CD4-positive, alpha-beta T cell treated with Interleukin-12 subunit alpha and Interleukin-12 subunit beta, for 1 hour (primary cell): ENCODE measurements at places on chromosomes 4 and X.

DNA sequence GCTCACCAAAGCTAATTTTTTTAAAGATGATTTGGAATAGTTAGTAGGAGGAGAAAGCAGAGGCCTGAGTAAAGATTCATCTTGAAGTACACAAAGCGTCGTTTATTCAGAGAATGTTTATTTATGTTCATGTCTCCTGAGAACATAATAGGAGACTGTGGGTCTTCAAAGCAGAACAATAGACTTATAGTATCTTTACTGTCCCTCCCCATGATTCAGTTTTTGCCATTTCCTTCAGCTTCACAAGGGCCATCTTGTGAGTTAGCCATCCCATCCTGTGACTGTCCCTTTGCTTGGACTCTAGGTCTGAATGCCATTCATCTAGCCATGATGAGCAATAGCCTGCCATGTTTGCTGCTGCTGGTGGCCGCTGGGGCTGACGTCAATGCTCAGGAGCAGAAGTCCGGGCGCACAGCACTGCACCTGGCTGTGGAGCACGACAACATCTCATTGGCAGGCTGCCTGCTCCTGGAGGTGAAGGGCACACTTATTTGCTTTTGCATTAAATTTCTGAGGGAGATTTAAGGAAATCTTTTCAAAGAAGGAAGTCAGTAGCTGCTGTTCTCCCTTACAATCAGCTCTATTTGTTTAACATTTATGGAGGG is 105.8 kb downstream of the NFKB1 start:
- DNase-seq: no peak

GRCh38 chr4:76233083-76233482 is 18.4 kb upstream of the FAM47E start:
- DNase-seq: no peak

GRCh38 chr4:163613383-163613782 is 118.9 kb downstream of the TMA16 start:
- no peak for DNase-seq

DNA sequence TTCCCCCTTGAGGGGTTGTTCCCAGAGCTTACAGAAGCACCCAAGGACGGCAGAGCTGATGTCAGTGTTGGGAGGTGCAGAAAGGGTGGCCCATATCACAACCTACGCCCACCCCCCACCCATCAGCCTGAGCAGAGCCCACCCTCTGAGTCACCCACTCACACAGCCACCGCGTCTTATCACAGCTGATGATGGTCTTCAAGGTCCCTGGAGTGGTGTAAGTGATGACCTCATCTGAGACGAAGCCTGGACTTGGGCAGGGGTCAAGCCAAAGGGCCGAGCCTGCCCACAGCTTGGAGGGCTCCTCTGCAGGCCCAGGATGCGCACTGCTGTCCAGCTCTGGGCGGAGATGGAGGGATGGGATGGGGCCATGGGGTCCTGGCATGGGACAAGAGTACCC is 3.0 kb upstream of the HTRA3 start:
- no peak for DNase-seq

DNA sequence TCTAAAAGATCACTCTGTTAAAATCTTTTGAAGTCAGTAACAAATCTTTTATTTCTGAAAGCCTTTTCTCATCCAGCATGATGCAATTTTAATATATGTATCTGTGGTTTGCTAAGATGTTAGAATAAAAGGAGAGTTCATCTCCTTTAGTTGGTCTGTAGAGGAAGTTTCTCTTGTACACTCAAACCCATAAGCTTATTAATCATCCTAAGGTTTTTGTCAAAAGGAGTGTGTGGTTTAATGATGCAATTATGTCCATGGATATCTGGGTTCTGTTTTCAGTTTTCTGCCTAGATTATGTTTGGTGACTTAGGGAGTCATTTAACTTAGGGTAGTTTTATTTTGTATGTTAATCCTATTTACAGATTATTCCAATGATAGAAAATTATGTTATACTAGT is 52.1 kb upstream of the NDST4 start:
- DNase-seq: no peak

- DNase-seq: no peak
Observed at GRCh38 chr4:113469023-113469390, 292.5 kb downstream of the CAMK2D start.

GRCh38 chr4:88757067-88757466 is 59.4 kb upstream of the NAP1L5 start:
- DNase-seq: no peak

- DNase-seq: no peak
Observed at GRCh38 chr4:41670982-41671381, 77.5 kb downstream of the PHOX2B start.

DNA sequence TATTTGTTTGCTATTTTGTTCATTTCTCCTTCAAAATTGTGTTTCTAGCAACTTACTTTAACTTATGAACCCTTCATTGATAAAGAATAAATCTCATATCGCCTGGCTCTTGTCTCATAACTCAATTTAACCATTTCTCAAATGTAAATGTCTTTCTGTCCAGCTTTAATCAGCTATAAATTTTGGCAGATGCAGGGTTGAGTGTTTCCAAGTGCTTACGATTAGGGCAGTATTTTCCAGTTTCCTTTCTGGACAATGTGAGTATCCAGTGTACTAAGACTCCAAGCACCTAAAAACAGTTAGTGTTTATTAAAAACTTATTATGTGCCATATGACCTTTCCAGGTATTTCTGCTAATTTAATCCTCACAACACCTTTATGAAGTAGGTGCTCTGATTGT is 218.6 kb upstream of the GK2 start:
- DNase-seq: no peak

DNA sequence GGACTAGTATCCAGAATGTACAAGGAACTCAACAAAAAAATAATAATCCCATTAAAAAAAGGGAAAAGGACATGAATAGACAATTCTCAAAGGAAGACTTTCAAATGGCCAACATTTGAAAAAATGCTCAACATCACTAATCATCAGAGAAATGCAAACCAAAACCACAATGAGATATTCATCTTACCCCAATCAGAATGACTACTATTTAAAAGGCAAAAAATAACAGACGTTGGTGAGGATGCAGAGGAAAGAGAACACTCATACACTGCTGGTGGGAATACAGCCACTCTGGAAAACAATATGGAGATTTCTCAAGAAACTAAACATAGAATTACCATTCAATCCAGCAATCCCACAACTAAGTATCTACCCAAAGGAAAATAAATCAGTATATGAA is 133.1 kb downstream of the KDR start:
- no peak for DNase-seq

GRCh38 chr4:76708971-76709771 is 188.8 kb downstream of the SOWAHB start:
- no peak for DNase-seq

DNA sequence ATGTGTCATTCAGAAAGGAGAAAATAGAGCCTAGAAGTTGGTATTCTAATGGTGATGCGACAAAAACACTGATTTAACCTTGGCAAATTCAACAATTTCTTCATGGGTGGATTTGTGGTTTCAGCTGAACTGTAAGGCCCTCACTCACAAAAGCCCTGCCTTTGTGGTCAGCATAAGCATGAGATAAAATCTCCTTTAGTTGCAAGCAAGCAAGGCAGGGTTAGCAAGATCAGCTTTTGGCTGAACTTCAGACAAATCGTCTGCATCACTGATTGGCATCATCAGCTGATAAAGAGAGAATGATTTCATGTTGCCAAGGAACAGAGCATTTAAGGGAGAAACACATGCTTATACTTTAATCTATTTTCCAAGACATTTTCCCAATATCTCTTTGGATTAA is 2582.2 kb downstream of the PCDH7 start:
- DNase-seq: no peak

DNA sequence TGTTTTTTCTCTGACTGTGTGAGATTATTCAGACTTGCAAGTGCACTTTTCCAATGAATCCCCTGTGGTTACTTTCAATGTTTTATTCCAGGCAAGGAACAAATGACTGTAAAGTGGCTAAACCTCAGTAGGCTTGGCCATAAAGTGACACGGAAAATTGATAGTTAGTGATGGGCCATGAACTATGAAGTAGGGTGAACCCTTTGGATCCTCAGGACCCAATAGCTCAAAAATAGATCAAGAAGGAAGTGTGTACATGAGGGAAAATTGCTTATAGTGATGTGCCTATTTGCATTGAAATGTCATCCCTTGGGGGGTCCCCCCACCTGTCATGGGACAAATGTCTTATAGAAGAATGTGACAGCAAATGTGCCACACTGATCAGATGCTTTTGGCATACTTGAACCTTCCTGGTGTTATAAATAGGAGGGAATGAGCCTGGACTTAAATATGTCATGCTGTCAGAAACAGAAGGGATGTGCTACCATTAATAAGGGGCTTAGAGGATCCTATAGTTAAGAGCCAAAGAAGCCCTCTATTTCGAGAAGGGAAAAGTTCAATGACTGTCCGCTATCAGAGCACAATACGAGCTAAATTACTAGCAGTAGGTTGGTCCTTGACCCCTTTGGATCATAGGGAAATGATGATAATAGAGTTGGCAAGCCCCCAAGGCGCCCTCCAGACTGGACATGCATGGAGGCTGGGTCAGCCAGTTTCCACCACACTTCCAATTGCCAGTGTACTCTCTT is 30.3 kb downstream of the SLC16A2 start:
- no peak for DNase-seq

DNA sequence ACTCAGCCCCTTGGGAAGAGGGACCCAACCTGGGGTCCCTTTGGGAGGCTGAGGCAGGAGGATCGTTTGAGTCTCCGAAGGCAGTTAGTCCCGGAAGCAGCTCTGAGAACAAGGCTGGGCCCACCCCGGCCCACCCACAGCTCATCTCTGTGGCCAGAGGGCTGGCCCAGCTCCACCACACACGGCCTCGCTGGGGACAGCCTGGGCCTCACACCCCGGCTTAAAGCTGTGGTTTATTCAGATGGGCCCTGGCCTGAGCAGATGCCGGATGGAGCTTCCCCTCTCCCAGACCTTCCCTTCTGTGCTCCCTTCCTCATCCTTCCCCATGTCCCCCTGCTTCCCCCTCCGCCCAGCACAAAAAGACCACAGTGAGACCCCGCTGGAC is 54.4 kb downstream of the FAM53A start:
- DNase-seq: no peak
